ENCODE measurements at places on chromosomes 2 and 18. TPM values are rescaled to one million over a fixed set of nuclear protein-coding genes. Genes with fewer than 3 reads are reported as not detected.

The TDRD15 gene
- not detected for total RNA-seq

The NOSTRIN gene
- not detected for total RNA-seq

GRCh38 chr18:23981369-23981980, 33.1 kb upstream of the TTC39C start:
- no peak for DNase-seq

DNA sequence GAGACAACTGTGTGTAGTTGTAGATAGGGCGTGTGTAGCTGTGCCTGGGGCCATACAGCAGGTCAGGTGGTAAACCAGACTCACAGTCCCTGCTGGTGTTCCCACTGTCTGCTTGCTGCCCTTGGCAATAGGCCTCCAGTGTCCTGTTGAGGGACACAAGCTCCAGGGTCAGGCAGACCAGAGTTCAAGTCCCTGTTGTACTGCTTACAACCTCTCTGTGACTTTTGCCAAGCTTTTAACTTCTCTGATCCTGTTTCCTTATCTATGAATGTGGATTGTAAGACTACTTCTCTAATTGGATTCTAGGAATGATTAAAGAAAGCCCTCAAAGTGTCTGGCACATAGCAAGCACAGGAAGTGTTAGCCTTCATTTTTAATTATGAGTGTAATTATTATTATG, 68.6 kb downstream of the MERTK start:
- DNase-seq: no peak

- DNase-seq: no peak
Measured at GRCh38 chr2:184137955-184138354, 460.4 kb upstream of the ZNF804A start.

DNA sequence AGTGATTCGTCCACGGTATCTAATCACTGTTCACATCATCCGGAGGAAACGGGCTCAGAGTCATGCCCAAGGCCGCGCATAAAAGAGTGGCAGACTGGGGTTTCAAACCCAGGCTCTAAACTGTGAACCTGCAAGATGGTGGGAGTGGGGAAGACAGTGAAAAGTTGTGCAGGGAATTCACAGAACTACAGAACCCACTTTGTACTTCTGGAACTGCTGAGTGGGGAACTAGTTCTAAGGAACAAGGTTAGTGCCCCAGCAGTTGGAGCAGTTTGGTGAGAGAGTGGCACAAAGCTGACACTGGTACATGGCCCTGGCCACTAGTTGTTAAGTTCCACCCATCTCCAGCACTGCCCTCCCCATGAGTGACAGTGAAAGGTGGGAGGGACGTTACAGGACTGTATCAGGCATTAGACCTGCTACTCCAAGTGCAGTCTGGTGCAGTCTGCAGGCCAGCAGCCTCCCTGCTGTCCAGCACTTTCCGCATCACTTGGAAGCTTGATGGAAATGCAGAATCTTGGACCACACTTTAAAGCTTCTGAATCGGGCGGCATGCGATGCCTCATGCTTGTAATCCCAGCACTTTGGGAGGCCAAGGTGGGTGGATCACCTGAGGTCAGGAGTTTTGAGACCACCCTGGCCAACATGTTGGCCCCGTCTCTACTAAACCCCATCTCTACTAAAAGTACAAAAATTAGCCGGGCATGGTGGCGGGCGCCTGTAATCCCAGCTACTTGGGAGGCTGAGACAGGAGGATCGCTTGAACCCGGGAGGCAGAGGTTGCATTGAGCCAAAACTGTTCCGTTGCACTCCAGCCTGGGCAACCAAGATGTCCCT, 47.3 kb downstream of the C2orf42 start:
- DNase-seq: no peak
